ENCODE measurements at places on chromosomes 5 and 9.

DNA sequence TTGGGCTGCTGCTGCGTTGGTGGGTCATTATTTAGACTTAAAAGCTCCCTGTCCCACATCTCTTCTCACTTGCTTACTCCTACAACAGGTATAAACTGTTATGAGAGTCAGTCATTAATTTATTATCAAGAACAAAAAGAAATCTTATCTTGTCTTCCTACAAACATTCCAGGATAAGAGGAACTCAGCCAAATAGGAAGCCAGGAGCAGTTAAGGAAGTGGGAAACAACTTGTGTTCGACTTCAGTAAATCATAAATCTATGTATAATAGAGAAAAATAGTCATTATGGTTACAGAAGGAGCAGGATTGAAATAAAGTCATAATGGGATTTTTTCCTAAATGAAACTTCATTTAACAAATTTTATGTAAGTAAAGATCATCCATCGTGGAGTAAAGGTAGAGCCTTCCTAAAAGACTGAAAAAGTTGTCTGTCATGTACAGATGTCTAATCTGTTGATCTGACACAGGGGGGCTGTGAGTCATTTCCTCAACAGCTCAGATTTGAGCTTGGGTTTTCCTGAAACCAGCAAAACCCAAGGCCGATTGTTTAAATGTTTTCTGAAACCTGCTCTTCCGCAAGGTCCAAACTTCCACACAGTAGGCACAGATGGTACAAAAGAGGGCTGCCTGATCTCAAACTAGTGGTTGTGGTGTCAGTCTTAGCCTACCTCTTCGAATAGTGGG lies 25.3 kb upstream of the LRRTM2 start:
- DNase-seq = peak; percentile 4

DNA sequence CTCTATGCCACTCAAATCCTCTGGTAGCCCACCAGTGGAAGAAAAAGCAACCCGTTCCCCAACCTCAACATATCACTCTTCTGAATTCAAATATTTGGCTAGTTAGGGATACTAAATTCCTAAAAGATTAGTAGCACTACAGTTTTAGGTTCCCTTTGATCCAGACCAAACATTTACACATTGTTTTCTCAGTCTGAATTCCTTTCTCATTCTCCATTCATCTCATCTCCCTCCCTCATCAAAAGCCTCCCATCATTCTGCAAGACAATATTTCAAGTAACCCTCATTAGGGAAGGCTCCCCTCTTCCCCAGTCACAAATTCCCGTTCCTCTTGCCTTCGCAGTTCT lies 26.3 kb downstream of the ADAM19 start:
- no peak for DNase-seq

- DNase-seq = no peak
Measured at GRCh38 chr9:133773889-133774655, 35.9 kb upstream of the SARDH start.

GRCh38 chr9:37954581-37954981 lies 50.7 kb upstream of the SLC25A51 start:
- DNase-seq = no peak

- DNase-seq = no peak
Measured at GRCh38 chr5:89282554-89283510, 399.8 kb upstream of the MEF2C start.

GRCh38 chr9:84170521-84171141 lies 169.9 kb downstream of the SLC28A3 start:
- no peak for DNase-seq

- DNase-seq = no peak
Measured at GRCh38 chr9:109739760-109740159, 40.2 kb upstream of the PALM2AKAP2 start.

DNA sequence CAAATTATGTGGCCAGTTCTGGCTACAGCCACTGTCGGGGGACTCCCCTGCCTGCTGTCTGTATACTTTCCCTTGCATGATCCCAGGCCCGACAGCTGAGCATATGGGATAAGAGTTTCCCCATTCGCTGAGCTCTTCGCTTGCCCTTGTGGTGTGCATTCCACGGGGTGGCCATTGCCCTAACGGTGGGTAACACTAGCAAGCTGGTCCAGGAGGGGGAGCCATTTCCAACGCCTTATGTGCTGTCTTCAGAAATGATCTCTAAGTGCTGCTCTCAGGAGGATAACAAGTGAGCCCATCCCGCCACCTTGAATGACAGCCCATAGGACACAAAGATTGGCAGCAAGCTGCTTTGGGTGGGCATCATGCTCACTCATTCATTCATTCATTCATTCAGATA lies 190.9 kb downstream of the FSTL4 start:
- DNase-seq = no peak

DNA sequence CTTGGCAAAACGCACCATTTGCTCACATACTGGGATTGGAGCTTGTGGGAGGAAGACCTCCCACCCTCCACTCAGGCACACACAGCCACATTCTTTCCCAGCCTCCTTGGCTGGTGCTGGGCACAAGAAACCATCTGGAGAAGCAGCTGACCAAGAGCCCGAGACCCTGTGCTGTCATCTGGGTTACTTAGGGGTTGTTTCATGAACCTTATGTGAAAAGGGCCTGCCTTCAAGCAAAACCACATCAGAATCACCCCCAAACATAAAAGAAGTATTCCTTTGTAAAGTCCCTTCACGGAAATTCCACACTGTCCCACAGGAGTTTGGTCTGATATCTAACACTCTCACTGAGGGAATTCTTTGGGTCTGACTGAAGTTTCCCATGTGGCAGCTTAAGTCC lies 172.1 kb downstream of the NR3C1 start:
- no peak for DNase-seq

DNA sequence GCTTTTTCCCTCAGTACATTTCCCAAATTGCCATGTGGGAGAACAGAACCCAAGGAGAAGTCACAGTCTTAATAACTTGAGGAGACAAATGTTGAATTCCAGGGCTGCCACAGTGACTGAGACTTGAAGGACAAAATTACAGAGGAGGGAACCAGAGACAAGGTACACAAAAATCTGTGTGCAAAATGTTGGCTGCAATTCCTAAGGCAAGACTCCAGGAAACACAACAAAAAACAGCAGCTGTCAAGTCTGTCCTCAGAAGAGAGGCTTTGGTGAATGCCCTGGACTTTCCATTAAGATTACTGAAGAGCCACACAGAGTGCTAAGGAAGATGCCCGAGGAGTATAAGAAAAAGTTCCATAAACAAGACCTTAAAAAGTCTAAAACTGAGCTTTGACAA lies 21.1 kb downstream of the AP3B1 start:
- DNase-seq = no peak

- DNase-seq = no peak
Measured at GRCh38 chr5:36561601-36562000, 44.8 kb upstream of the SLC1A3 start.

DNA sequence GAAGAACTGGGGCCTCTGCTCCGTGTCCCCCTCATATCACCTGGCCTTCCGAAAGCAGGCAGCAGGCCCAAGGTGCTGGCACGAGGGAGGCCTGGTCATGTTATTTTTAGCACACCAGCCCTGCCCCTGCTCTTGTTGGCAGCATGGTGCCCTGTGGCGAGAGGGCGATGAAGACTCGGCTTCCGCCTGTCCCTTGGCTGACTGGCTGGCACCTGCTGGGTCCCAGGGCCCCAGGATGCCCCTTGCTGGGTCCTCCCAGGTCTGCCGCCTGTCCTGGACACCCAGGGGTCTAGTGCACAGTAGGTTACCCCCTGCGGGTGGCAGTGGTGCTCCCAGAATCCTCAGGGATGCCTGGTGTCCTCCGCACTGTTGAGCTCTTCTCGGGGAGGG lies 77.0 kb downstream of the RXRA start:
- DNase-seq = no peak

GRCh38 chr5:1923766-1924165 lies 41.0 kb upstream of the IRX4 start:
- no peak for DNase-seq

DNA sequence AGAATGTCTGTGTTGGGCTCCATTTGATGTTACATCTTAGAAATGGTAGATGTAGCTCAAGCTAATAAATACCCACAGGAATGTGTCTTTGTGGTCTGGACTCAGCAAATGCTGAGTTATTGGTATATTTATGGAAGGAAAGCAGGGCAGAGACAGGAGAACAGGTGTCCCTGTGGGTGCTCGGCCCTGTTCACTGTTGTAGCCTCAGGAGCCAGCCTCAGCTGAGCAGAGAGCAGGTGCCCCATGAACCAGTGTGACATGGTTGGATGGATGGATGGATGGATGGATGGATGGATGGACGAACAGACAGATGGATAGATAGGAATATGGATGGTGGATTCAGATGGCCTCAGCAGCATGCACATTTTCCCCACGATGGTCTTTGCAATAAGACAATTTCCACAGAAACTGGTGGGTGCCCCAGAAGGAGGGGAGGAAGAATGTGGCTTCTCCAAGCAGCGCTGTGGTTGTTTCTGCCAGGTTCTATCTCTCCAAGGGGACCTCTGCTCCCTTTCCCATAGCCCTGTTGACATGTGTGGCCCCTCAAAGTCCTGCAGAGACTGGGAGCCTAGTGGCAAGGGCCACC lies 8.2 kb upstream of the IRF1 start:
- no peak for DNase-seq

GRCh38 chr9:101569741-101570501 lies 24.8 kb downstream of the PPP3R2 start:
- no peak for DNase-seq

GRCh38 chr5:10563945-10564837 lies at the start of gene ANKRD33B:
TSS of gene ANKRD33B (plus strand) at chr5:10564070. CDS start at chr5:10564468, 398 bp downstream.
- peak; percentile 76 for DNase-seq

DNA sequence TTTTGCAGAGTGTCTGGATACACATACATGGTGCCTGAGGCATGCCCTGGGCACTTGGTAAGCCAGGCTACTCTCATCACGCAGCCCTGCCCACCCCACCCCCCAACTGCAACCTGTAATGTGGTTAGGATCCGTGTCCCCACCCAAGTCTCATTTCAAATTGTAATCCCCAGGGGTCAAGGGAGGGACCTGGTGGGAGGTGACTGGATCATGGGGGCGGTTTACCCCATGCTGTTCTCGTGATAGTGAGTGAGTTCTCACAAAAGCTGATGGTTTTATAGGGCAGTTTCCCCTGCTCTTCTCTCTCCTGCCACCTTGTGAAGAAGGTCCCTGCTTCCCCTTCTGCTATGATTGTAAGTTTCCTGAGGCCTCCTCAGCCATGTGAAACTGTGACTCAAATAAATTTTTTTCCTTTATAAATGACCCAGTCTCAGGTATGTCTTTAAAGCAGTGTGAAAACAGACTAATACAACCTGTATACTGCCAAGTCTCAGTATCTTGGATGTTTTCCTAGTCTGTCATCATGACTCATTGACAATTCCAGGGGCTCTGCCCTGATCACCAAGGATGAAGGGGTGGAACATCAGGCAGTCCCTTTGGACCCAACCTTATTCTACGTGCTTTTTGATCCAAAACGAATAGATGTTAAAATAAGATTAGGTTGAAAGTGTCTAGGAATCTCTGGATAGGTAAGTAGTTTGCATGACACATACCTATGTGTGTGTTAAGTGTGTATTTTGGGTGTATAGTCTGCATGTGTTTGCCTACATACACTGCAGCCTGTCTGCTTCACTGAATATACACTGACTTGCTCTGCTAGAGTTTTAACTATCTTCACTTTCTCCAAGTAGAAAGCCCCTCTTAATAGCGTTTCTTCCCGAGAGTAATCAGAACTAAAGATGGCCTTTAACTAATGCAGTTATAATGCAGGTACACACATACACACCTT lies 293.8 kb downstream of the SLIT3 start:
- no peak for DNase-seq

DNA sequence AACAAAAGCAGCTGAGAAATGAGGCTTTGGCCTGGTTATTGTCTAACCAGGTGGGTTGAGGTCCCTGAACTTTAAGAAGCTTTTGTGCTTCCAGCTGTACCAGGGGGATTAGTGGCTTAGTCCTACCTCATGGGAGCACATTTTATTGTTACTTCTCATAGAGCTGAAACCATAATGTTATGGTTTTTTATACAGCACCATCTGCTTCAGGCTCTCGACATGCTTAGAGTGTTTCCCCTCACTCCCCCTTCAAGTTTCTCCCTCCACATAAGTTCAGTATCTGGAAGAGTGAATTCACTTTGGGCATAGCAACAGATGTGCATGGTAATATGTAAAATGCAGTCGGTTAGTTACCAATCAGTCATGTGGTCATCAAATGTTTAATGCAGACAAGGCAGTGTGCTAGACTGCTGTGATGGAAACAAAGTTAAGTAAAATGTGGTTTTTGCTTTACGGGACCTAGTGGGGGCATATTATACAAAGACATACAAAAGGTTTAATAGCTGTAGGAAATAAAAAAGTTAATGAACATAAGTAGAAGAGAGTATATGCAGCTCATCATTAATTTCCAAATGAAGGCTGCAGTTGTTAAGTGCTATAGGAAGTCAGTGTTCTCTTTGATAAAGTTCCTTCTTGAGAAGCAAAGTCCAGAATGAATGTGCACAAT lies 95.9 kb upstream of the SPRY4 start:
- no peak for DNase-seq

GRCh38 chr9:136328622-136329041 lies 1.3 kb downstream of the GPSM1 start:
- DNase-seq = no peak

DNA sequence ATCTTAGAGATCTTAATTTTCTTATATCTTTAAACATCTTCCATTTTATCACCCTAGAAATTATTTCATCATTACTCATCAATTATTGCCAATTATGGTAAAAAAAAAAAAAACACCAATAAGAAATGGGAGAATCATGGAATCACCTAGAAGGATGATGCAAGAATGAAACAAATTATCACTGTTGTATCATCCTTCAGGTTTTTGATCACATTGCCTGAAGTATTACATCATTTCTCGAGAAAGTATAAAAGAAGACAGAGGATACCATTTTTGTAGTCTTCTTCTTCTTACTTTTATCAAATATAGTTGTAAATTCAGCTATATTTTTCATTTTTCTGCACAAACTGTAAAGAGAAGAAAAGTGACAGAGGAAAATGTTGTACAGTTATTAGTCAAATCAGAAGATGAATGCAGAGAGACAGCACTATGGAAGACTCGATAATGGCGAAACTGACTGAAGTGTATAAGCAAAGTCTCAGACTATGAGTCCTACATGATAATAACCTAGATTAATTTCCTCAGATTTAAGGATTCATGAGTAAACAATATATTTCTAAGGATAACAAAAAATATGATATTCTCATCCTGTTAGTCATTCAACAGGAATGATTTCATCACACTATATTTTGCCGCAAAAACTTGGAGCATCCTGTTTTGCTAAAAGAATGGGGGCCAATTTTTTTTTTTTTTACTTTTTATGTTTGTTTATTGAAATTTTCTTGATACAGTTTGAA lies 5.9 kb upstream of the STC2 start:
- no peak for DNase-seq

DNA sequence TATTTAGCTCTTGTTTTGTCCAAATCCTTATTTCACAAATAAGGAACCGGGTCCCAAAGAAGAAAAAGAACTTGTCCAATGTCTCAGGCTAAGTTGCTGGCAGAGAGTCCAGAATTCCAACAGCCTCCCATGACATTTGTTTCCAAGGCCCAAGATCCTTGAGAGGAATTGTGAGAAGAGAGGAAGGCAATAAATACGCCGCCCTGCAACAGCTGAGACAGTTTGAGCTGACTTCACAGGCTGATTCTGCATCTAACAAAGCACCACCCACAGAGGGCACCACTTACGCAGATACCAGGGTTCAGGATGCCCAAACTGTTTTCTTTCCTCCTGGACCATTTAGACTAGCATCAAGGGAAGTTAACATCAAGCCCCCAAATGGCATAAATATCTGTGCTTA lies 211.3 kb downstream of the FAM114A2 start:
- DNase-seq = no peak

Data from activated T-cell treated with anti-CD3 and anti-CD28 coated beads for 24 hours (primary cell).